Hematopoietic multipotent progenitor cell (in vitro differentiated cells): ENCODE measurements at places on chromosomes 6 and 20.
A peak's percentile ranks its signal among the peaks of the same experiment; 100 is the strongest.

GRCh38 chr6:106511288-106512047 is 117.8 kb downstream of the RTN4IP1 start:
- DNase-seq: peak; percentile 16

DNA sequence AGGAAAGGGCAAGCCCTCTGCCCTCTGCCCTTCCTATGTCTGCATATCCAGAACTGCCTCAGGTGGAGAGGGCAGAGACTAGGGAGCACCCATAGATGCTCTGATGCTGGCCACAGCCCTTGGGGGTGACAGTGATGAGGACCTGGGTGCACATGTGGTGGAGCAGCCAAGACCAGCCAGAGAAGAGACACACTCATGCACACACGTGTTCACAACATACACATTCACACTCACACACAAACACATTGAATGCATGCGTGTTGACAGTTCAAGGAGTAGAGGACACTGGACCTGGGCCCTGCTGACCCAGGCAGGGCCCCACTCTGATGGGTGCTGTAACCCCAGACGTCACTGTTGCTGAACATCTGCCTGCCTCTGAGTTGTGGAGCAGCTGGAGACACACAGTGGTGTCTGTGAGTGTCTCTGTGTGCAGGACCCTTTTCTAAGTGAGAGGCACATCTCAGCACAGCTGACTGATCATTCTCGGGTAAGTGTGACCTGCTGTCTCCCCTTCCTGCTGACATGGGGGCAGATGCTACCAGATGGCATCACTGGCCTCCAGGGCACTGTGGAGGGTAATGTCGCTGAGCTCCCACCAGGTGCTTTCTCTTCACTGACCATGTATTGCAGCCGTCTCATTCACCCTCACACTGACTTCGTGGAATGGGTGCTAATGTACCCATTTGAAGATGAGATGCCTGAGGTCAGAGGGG is 30.1 kb upstream of the MAS1L start:
- no peak for DNase-seq

GRCh38 chr20:19252451-19253120 is 40.1 kb downstream of the SLC24A3 start:
- DNase-seq: no peak

DNA sequence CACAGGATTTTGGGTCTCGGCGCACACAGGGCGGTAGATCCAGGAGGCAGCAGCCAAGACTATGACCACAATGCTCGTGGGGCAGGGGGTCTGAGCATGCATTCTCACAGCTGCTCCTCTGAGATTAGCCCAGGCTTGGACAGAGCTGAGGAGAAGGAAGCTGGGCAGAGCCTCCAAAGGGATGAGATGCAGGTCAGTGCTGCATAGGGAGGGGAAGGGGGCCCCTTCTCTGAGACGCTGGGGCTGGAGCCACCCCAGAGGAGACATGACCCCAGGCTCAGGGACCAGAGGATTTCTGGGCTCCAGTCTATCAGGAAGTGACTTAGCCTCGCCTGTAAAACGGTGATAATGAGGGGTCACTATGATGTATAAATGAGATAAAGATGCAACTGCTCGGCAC is 93.9 kb downstream of the BFSP1 start:
- DNase-seq: no peak

DNA sequence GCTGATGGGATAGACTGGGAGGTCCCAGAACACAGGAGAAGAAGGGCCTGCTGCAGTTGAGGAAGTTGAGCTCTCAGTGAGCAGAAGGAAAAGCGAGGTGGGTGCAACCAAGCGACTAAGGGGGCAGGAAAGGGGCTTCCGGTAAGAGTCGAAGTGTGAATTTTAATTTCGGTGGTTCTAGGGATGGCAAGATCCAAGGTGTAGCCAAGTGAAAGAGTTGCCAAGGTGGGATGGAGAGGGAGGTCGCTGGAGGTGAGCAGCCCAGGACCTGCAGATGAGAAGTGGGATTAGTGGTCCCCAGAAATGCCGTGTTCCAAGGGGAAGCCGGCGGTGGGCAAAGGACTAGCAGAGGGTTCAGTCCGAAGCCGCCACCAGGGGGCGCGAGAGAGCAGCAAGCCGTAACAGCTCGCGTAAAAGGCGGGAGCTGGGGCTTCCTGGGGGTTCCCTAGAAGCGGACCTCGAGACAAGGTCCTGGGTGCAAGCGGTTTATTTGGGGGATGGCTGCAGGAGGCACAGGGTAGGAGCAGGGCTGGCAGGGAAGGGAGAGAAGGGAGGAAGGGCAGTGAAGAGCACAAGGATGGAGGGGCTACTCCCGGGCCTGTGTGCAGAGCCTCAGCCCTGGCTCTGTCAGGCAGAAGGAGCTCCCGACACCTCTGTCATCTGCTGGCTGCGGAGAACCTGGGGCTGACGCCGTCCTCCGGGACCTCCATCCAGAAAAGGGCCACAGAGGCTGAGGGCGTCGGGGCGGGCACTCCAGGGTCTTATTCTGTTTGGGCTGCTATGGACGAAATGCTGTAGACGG is 103.6 kb downstream of the PAX1 start:
- DNase-seq: peak; percentile 6

GRCh38 chr6:133340557-133340956 is 99.4 kb downstream of the EYA4 start:
- no peak for DNase-seq

DNA sequence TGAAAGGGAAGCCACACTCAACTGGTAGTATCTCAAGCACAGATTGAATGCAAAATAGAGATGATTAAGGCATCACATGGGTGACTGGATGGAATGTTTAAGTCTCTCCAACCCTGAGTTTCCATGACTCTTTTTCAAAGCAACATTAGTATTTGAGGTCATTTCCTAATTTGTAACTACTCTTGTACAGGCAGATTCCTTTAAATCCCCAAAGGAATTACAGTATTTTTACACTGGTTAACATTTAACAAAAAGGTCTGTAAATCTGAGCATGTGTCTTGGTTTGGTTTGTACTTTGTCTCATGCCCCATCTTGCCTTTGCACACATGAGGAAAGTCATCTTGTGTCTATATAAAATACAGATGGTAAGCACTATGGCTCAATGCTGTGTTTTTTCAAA is 15.1 kb downstream of the RMND1 start:
- no peak for DNase-seq

DNA sequence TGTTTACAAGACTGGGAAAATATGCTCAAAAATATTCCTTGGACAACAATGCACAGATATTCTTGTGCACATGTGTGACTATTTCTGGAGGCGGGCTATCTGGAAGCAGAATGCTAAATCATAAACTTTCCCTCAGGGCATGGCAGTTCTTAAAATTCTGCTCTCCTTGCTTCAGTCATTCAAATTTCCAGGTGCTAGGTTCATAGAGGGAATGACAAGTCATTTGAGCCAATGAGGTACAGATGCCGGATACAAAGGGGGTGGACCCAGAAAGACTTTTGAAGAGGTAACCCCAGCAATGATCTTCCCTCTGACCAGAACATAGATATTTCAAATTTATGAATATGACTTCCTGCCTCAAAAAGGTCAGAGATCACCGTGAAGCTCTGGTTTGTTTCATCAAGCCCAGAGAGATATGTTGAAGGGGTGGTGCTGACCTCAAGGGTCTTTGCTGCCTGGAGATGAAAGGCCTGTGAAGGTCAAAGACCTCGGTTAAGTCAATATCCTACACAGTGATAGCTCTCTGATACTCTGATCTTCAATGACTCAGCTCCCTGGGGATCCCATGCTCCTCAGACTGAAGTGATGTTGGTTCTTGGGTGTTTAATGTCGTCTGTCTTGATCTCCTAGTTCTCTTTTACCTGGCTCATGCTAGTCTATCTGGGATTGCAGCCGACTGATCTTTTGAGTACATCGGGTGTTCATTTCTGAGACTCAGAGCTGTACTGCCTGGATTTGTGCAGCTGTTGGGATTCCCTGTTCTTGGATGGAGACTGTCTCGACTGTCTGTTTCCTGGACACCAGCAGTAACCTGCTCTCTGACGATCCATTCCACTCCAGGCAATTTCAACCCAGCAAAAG is 47.5 kb upstream of the TSHZ2 start:
- no peak for DNase-seq

- DNase-seq: peak; percentile 69
Observed at GRCh38 chr6:5670811-5671561, 335.7 kb downstream of the NRN1 start.

- no peak for DNase-seq
Observed at GRCh38 chr20:63006540-63007359, at the start of gene BHLHE23. Gene BHLHE23 (minus strand): TSS chr20:63006964. CDS start chr20:63006774, 190 bp downstream.

DNA sequence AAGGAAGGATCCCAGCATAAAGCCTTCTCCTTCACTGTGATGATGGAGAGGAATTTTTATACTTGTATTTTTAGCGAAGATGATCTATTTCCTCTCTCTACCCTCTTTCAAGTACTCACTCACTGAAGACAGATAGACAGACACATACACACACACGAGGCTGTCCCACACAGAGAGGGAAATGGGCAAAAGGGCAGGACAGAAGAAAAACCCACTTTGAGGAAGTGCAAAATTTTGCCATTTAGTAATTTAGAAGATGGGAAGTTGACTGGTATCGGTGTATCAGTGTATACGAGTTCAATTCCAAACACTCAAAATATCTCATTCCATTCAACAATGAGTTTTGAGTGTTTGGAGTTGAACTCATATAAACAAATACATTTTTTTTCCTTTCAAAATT is 30.9 kb downstream of the HEBP2 start:
- DNase-seq: no peak
